ENCODE measurements at places on chromosomes 4 and X. TPM values are rescaled to one million over a fixed set of nuclear protein-coding genes. Genes with fewer than 3 reads are reported as not detected.

VSIG1 gene
- not detected for total RNA-seq

SPOCK3 gene
- total RNA-seq = not detected

HELT gene
- total RNA-seq = not detected

NR0B1 gene
- 0.59 TPM for total RNA-seq

ITM2A gene
- not detected for total RNA-seq

FHIP1A gene
- total RNA-seq = 4.4 TPM

FGA gene
- total RNA-seq = not detected

USP51 gene
- total RNA-seq = 4.3 TPM

NSG1 gene
- total RNA-seq = not detected

GLRA2 gene
- not detected for total RNA-seq

MAB21L2 gene
- 33.3 TPM for total RNA-seq

ASB11 gene
- not detected for total RNA-seq

PPP4R3C gene
- not detected for total RNA-seq

P2RY4 gene
- total RNA-seq = 0.29 TPM

PNMA6A gene
- total RNA-seq = 1.2 TPM

GAB1 gene
- 20.6 TPM for total RNA-seq

SLC4A4 gene
- 24.8 TPM for total RNA-seq

LRCH2 gene
- total RNA-seq = 2.5 TPM

SSX4B gene
- not detected for total RNA-seq

MRPL1 gene
- 23.2 TPM for total RNA-seq

CHRNA9 gene
- 0.36 TPM for total RNA-seq

SULT1B1 gene
- not detected for total RNA-seq

RRH gene
- total RNA-seq = under 0.01 TPM

NPY1R gene
- total RNA-seq = under 0.01 TPM

TRMT10A gene
- total RNA-seq = 14.5 TPM

FATE1 gene
- total RNA-seq = not detected

DNAJB14 gene
- 41.3 TPM for total RNA-seq

MAGEA1 gene
- total RNA-seq = not detected

SEC24B gene
- 18.1 TPM for total RNA-seq

ATP2B3 gene
- total RNA-seq = not detected

HSFX2 gene
- total RNA-seq = 0.36 TPM

GLUD2 gene
- 1.8 TPM for total RNA-seq

XPNPEP2 gene
- not detected for total RNA-seq

FRMPD4 gene
- total RNA-seq = 1.8 TPM

GAGE12J gene
- total RNA-seq = not detected

ADGRG2 gene
- total RNA-seq = under 0.01 TPM

SASH3 gene
- total RNA-seq = not detected

C4orf50 gene
- not detected for total RNA-seq

SATL1 gene
- not detected for total RNA-seq

ESX1 gene
- not detected for total RNA-seq

MEPE gene
- total RNA-seq = not detected

TCEAL6 gene
- not detected for total RNA-seq

DCAF4L1 gene
- under 0.01 TPM for total RNA-seq

MAGEA6 gene
- not detected for total RNA-seq

Data from osteoblast (primary cell).